ENCODE measurements at places on chromosomes 12 and 14.

DNA sequence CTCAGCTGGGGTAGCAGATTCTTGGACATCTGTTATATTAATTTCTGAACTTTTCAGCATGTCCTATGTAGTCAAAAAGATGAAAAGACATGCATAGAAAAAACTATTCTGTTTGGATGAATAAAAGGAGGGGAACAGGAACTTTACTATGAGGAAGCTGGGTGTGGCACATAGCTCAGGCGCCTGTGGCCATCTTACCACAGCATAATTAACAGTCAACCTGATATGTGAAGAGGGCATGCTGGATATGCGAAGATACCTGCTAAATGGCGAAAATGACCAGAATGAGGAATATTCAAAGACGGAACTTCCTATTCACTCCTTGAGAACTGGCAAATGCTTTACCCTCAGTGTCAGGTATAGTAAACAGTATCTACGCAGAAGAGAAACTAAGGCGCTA, 18.4 kb downstream of the SETD3 start:
- DNase-seq, result no peak

DNA sequence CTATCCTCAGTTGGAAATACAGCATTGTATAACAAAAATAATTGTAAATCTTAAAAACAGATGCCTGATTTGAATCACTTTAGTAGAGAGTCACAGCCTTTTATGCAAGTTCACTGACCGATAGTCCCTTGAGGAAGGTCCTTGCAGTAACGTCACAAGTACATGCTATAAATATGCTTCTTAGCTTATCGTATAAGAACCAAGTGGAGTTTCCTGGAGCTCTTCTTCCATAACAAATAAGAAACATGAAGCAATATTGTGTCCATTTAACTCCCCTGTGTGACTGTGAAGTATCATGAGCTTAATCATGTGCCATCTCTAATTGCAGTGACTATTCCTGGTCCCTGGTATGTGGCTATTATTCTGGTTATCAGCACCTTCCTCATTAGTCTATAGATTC, 107.9 kb downstream of the SLC38A4 start:
- DNase-seq, result no peak

DNA sequence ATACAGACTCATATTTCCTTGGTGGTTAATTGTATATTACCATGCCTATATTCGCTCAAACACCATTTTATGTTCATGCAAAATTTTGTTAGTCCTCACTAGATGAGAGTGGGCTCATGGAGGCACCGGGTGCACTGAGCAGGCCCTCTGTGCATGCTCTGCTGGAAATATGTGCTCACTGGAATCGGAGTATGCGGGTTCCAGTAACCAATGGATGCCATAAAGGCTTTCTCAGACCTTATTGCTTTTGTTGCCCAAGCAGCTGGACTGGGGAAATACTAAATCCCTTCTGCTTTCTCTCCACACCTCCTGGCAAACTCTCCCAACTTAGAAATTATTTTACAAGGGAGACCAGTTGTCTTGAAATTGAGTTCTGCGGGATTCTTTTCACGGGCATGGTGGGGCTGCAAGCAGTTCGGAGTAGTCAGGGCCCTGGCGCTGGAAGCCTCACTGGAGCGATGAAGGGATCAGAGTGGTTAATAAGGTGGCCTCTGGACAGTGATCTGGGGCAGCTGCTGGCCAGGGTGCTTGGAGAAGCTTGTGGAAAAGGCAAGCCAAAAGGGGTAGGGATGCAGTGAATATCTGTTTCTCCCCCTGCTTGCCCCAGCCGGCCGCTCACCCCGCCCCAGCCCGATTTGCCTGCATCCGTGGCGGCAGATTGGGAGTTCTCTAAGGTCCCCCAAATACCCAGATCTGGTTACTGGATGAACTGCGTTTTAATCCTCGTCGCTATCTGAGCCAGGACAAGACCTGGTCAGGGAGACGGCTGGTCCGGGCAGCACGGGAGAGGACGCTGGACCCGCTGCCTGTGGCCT, 7.4 kb upstream of the HOXC6 start:
- DNase-seq, result no peak

DNA sequence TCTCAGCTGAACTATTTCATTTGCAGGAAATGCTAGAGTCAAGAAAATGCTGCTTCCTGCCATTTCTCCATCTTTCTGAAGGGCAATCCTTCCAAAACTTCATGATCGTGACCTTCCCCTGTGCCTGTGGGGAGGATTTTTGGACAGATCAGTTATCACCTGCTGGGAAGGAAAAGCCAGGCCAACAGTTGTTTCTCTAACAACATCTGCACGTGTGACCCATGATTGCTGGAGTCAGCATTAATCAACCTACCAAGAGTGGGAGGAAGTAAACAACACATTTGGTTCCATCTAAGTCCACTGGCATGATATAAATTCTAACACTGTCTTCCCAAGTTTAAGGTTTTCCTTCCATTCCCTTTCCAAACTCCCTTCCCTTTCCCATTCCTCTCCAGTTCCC, 172.7 kb downstream of the APAF1 start:
- DNase-seq, result no peak

GRCh38 chr14:74671789-74672188, 41.1 kb downstream of the AREL1 start:
- no peak for DNase-seq

DNA sequence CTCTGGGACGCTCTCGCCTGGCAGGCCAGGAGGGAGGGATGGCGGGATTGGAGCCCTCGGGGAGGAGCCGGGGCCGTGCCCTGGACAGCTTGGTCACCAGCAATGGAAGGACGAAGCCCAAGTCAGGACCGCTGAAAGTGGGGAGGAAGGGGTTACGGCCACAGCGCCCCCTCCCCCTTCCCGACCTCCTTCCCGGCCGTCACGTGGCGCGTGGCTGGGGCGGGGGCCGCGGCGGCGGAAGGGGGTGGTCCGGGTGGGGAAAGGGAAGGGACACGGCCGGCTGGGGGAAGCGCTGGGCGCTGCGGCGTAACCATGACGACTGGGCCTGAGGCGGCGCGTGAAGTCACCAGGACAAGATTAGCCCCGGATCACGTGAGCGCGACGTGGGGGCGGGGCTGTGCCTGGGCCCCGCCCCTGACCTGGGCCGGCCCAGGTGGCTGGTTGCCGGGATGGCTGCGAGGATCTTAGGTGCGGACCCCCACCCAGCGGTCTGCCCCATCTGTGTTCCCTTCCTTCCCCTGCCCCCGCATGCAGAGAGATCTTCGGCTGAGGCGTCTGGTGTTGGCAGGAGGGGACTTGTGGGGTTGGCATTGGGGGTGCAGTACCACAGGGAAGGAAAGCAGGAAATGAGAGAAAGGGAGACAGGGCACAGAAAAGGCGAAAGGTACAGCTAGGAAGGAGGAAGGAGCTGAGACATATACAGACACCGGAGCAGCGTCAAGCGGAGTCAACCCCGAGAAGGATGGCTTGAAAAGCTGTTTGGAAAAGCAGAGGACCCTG, 6.2 kb downstream of the MAP3K12 start:
- DNase-seq, result no peak

DNA sequence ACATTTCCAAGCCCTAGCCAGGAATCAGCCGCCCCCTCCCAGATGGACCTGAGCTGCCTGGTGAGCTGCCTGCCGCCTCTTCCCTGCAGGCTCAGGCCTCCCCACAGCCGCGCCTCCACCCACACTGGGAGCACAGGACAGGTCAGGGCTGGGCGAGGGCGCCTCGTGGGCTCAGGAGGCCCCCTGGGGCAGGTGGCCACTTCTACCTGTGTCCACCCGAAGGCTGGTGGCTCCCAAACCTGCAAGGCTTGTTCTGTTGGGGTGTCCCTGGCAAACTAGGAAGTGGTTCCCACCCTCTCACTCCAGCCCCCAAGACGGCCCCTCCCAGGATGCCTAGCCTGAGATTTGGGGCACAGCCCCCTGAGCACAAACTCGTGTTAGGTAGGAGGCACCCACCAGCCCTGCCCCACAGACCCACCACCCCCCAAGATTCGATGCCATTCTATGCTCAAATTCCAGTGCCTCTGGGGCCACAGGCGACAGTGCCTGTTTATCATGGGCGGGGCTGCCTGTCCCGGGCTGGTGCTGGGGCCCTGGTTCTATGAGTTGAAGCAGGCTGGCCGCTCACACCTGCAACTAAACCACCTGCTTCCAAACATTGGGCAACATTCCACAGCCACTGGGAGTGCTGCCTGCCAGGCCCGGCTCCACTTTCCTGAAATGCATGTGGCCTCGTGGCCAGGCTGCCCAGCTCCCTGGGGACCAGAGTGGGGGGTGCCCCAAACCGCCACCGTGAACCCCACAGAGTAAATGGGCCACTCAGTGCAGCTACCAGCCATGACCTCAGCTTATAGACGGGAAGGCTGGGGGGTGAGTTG, 6.8 kb downstream of the MMP17 start:
- no peak for DNase-seq

DNA sequence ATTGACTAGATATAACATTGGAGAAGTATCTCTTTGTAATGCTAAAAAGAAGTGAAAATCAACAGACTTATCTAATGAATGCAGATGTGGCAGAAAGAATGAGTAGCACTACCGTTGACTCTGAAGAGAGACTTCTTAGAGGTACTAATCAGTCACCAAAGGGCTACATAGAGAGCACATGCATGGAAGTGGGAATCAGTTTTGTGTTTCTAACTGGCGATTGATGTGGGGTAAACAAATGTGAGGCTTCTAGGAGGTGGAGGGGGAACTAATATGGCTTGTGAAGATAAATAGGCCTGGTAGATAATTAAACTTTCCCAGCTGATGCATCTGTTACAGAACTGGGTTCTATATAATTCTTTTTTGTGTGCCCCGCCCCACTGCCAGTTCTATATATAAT, 10.5 kb downstream of the COCH start:
- DNase-seq, result no peak

GRCh38 chr12:45235087-45236025, 19.5 kb downstream of the ANO6 start:
- DNase-seq, result no peak

DNA sequence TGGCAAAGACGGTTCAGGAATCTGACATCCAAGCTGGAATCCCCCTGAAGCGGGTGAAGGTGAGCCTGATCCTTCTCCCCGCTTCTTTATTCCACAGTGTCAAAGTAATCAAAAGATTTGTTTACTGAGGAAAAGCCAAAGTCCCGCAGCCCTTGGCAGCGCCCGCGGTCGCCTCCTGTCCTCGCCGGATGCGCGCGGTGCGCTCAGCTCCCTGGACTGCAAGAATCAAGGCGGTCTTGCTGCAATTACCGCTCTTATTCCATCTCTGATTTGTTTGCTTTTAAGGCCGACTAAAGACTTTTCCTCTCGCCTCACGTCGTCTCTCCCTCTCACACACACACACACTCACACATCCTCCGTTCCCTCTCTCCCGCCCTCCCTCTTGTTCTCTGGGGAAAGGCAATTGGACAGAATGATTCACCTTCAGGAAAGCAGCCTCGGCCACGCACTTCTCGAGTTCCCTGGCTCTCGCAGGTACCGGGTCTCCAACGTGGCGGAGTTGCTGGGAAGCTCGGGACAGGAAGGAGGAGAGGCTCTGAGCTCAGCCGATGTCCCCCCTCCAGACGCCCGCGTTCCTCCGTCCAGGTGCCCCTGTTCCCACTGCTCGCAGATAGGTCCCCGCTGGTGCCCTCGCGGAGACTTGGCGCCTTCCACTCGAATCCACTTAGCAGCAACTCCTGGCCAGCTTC, 68.6 kb upstream of the USP15 start:
- DNase-seq, result no peak

- DNase-seq, result no peak
These were observed 32.4 kb downstream of the BICD1 start for GRCh38 chr12:32139064-32139421.

DNA sequence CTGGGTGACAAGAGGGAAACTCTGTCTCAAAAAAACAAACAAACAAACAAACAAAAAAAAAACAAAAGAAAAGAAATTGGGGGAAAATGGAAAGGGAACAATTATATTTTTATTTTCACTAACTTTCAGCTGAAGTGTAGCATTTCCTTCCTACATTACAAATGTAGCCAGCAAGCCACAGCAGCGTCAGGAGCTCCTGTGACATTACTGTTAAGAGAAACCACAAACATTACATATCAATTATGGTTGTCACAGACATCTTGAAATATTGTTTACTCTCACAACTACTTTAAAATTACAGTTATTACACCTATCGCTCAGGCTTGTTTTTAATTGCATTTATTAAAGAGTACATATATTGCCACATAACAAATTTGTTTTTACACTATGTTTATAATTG, 49.8 kb upstream of the SLC24A4 start:
- DNase-seq, result no peak

- no peak for DNase-seq
These were observed 4.9 kb upstream of the ASPG start for GRCh38 chr14:104080376-104081260.

DNA sequence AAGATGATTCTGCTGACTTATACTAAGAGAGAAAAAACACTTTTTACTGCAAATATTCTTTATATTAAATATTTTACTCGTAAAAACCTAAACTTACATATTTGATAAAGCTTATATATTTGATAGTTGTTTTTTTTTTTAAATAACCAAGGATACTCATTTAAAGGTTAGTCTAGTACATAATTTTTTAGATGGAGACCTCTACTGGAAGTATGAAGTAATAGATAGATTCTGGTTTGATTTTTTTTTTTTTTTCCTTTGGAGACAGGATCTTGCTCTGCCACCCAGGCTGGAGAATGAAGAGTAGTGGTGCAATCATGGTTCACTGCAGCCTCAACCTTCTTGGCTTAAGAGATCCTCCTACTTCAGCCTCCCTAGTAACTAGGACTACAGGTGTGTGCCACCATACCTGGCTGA, 16.4 kb downstream of the ARID2 start:
- DNase-seq, result no peak

- no peak for DNase-seq
These were observed 2.6 kb upstream of the MAP4K5 start for GRCh38 chr14:50534997-50535396.

DNA sequence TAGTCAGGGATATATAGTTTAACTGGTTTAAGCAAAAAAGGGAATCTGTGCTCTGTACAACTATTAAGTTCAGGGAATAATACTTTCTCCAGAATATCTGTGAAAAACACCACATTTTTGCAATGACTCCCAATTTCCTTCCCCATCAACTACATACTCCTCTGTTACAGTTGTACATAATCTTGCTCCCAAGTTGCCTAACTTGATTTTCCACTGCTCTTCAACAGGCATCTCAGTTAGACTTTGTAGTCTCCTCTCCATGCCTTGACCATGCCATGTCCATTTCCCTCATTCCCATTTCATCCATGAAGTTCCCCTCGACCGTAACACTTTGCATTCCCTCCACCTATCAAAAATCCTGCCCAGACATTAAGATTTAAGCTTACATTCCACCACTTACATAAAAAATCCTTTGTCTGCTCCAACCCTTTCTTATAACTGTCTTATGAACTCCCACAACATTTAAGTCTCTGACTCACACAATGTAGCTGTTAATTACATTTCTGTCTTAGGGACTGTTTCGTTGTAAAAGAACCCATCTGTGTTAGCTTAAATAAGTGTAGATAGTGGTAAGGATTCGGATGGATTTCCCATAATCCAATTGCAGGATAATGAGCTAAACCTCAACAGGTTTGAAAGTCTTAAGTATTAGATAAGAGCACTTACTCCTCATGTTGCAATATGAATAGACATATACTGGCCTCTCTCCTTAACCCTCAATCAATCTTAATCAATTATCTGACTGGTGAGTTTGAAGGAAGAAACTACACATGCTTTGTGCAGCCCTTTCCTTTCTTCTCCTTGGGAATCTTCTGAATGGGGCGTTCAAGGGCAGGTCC, 156.5 kb downstream of the PAWR start:
- no peak for DNase-seq

- DNase-seq, result no peak
These were observed 26.3 kb downstream of the BATF start for GRCh38 chr14:75548544-75548943.

Measured in HS-27A (cell line).